Skeletal muscle cell (primary cell): ENCODE measurements at places on chromosomes 4 and X.

- DNase-seq, result no peak
Observed at GRCh38 chrX:11611161-11611560, 54.6 kb downstream of the ARHGAP6 start.

- DNase-seq, result no peak
Observed at GRCh38 chr4:73596001-73596400, 24.2 kb downstream of the RASSF6 start.

GRCh38 chrX:63363788-63364187 lies 12.7 kb upstream of the SPIN4 start:
- no peak for DNase-seq

- DNase-seq, result no peak
Observed at GRCh38 chr4:4962928-4963327, 56.3 kb downstream of the CYTL1 start.

GRCh38 chrX:111040377-111041017 lies 55.5 kb upstream of the PAK3 start:
- peak; percentile 16 for DNase-seq

DNA sequence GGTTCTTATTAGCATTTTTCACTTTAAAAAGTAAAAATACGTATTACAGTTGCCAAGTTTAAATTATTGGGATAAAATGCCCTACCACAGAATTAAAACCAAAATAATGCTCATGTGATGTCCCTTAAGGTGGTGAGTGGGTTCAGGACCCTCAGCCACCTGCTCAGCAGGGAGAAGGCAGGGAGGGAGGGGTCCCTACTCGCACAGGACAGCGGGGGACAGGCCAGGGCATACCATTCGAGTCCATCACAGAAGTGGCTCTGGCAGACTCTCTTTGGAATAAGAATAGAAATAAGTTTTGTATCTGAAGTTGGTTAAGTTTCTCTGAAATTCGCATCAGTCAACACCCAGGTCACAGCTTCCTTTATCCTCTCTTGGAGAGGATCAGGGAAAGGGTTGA lies 37.7 kb downstream of the NOP14 start:
- no peak for DNase-seq

- no peak for DNase-seq
Observed at GRCh38 chr4:114088481-114088880, 109.0 kb upstream of the ARSJ start.

GRCh38 chr4:169410839-169411770 lies 140.3 kb upstream of the SH3RF1 start:
- DNase-seq, result peak; percentile 96

DNA sequence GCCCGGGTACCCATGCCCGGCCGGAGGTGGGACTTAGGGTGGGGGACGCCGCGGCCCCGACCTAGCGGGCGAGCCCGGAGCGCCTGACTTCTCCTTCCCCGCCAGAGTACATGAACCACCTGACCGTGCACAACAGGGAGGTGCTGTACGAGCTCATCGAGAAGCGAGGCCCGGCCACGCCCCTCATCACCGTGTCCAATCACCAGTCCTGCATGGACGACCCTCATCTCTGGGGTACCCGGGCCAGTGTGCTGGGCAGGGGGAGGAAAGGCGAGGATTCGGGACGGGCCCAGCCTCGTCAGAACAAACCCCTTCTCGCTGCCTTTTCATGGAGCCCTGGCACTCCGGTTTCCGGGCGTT lies 622 bp downstream of the TAFAZZIN start:
- DNase-seq, result no peak

DNA sequence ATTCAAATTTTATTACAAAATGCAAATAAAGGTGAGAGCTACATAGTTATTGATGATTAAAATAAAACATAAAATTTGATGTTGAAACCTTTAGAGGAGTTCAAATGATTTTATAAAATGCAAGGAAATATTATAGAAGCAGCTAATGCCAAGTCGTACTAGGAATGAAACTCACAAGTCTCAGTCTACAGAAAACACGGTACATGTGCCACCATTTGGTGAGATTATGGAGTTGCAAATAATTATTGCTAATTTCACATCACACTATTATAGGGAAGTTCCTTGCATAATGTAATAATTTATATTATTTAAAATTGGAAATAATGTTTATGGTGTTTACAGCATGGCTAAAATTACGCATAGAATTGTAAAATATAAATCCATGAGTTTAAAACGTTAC lies 1601.7 kb upstream of the TENM3 start:
- DNase-seq, result no peak

DNA sequence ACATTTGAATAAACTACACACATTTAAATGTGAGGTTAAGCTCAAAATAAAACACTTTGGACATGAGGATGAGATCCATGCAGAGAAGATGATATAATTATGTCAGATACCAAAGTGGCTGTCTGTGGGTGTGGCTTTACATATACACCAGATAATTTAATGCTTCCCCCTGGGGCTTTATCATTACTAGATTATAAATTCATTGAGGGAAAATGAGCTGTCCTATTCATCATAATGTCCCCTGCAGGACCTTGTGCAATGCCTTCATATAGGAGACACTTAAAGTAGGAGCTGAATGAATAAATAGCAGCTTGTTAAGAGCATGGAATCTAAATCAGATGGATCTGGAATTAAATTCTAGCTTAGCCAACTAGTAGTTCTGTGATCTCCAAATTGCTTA lies 49.7 kb downstream of the OTC start:
- no peak for DNase-seq

GRCh38 chr4:6561706-6562371 lies 13.2 kb upstream of the MAN2B2 start:
- no peak for DNase-seq

DNA sequence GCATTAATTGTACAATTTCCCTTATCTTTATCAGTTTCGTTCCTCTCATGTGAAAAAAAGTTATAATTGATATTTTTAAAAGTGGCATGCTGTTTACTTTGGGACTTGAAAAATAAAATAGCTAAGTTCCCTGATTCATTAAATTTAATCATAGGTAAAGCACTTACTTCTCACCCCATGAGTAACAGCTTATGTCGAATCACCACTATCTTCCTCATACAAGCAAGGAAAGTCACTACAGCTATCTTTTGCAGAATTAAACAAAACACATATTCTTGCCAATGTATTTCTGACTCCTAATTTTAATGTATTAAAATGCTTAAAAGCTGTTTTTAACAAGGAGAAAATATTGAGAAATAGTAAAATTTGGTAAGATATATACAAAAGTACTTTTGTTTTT lies 832.4 kb upstream of the PCDH10 start:
- no peak for DNase-seq

GRCh38 chr4:3305610-3306371 lies 13.0 kb downstream of the RGS12 start:
- no peak for DNase-seq

DNA sequence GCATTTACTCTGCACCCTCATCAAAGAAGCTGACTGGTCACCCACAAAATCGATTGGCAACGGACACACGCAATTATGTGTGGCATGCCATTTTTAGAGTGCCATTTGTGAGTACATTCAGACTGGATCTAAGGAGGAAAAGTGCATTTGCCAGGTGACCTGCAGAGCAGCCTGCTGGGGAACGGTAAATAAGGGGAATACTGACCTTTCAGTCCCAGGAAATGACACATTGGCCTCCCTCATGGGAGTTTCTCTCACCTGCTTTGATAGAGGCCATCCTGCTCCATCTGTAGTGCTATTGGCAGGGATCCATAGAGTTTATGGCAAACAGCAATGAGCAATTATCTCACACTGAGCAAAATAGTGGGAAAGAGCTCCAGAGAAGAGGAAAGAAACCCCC lies 127.8 kb downstream of the DDX53 start:
- no peak for DNase-seq

GRCh38 chr4:101005659-101006058 lies 341.7 kb downstream of the PPP3CA start:
- DNase-seq, result no peak

- DNase-seq, result no peak
Observed at GRCh38 chr4:52016981-52017380, 3.2 kb downstream of the LRRC66 start.

- DNase-seq, result no peak
Observed at GRCh38 chr4:33064238-33064637, 2344.1 kb downstream of the PCDH7 start.

DNA sequence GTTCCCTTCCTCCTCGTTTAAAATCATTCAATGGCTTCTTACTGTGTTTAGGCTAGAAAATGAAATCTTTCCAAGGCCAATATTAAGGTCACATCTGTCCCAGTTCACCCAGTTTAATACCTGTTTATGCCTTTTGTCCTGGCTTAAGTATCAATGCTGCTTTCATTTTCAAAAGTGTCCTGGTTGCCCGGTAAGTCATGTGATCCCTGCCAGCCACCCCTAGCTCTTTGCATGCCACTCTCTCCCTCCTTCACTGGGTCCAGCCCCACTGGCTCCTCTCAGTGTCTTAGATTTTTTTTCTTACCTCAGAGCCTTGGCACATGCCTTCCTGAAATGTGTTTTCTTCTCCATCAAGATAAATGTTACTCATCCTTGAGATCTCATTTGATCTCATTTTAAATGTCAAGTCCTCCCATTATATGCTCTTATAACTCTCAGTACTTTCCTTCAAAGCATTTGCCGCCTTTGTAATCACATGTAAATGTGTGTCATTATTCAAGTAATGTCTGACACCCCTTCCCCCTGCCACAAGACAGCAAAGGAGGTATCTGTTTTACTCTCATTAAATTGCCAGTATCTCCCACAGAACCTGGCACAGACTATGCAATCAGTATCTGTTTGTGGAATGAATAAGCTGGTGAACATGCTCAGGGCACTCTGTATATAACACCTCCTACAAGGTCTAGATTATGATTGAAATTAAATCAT lies 472.5 kb upstream of the RPS6KA3 start:
- no peak for DNase-seq

DNA sequence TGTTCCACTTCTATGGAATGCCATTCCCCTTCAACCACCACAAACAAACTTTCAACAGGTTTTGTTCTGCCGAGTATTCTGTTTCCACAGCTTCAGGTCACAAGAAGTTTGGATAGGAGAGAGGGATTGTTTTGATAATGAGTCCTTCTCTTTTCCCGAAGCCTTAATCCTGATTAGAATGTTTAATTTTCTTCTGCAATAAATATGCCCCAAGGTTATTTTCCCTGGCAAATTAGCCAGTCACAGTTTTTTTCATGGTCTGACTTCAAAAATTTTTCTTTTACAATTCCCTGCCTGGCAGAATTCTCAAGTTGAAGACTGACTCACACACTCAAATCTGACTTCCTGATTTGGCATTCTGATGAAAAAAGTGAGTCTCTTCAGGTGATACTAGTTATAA lies 33.1 kb upstream of the EDNRA start:
- DNase-seq, result no peak

DNA sequence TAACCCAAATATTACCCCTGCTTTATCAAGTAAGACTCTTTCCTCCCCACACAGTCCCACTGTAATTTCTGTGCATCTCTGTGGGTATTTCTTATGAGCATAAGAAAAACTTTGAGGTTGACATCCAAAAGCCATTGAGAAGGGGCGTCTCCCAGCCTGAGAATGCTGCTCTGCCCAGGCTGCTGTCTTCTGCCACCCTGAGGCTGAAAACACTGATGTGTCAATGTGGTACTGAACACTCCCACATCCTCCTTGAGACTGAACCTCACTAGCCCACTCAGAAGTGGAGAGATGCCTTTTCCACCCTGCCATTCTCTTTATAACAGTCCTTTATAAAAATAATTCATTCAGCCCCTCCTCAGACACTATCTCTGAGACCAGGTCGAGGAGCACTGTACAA lies 120.8 kb downstream of the SMIM20 start:
- no peak for DNase-seq

DNA sequence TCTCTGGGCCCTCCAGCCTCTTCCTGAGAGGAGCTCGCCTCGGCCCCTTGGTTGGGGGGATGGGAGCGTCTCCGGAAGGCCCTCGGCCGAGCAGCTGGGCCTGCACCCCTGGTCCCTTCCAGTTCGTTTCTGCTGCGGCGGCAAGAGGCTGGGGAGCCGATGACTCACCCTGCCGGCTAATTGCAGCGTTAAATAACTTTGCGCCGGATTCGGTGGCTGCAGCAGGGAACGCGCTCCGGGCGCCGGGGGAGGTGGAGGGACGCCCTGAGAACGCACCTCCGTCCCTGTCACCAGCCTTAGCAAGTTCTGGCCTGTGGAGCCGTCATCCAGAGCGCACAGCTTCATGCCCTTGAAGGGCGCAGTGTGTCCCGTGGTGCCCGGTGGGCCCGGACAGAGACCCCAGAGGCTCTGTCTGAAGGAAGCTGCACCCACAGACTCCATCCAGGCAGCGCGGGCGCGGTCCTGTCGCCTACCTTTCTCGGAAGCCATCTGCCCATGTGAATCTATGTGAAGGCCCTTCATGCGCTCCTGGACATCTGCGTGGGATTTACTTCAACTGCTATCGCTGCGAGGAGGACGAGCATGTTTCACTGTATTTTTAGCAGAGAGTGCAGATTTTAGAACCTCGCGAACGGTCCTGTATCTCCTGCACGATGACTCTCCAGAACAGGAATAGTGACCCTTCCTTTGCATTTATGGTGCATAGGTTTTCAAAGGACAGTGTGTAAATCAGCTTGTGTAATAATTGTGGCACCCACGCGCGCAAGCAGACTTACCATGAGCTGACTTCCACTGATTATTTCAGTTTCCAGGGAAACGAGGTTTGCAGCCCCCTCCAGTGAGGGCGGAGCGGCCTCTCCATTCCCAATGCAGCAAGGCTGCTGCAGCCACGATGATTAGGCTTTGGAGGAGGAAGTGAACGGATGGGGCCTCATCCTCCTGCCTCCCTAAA lies 1.7 kb upstream of the TMEM271 start:
- DNase-seq, result no peak

GRCh38 chrX:79065696-79066095 lies 78.8 kb upstream of the GPR174 start:
- no peak for DNase-seq

DNA sequence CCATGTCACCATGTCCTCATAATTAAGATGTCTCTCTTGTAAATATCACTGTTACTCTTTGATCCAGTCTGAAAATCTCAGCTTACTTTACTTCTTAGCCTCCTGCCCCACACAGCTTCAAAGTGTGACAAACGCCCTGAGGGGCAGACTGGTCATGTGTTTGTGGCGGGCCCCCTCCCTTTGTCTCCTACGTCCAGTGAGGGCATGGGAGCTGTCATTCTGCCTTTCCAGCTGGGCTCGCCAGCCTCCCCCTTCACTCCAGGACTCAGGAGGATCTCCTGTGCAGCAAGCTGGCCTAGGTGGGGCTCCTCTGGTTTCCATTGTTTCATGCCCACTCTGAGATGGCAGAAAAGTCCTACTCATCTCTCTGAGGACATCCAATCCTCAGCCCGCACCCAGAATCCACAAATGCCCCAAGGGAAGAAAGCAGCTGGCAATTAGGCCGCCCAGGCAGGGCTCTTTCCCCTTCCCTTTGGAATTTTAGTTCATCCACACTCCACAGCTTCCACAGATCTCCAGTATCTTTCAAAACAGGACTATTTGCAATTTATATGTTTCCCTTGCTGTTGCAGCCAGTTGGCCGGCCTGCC lies 86.4 kb upstream of the C4orf50 start:
- DNase-seq, result no peak

GRCh38 chrX:78182881-78183280 lies 43.4 kb upstream of the TAF9B start:
- DNase-seq, result no peak

GRCh38 chr4:188550296-188550695 lies 411.1 kb downstream of the TRIML1 start:
- peak; percentile 6 for DNase-seq

- DNase-seq, result no peak
Observed at GRCh38 chrX:48996969-48997368, 5.1 kb downstream of the GRIPAP1 start.

- no peak for DNase-seq
Observed at GRCh38 chr4:20408611-20409010, 156.9 kb downstream of the SLIT2 start.
